ENCODE measurements at places on chromosomes 13 and 19.

- DNase-seq: no peak
Observed at GRCh38 chr19:57830071-57830602, at the start of gene ZNF587B. ZNF587B (plus strand) TSS chr19:57830299; CDS start chr19:57830529, 230 bp downstream.

- DNase-seq: no peak
Observed at GRCh38 chr13:24271601-24272451, 37.6 kb upstream of the C1QTNF9 start.

- DNase-seq: no peak
Observed at GRCh38 chr19:33000510-33000909, 28.5 kb downstream of the FAAP24 start.

DNA sequence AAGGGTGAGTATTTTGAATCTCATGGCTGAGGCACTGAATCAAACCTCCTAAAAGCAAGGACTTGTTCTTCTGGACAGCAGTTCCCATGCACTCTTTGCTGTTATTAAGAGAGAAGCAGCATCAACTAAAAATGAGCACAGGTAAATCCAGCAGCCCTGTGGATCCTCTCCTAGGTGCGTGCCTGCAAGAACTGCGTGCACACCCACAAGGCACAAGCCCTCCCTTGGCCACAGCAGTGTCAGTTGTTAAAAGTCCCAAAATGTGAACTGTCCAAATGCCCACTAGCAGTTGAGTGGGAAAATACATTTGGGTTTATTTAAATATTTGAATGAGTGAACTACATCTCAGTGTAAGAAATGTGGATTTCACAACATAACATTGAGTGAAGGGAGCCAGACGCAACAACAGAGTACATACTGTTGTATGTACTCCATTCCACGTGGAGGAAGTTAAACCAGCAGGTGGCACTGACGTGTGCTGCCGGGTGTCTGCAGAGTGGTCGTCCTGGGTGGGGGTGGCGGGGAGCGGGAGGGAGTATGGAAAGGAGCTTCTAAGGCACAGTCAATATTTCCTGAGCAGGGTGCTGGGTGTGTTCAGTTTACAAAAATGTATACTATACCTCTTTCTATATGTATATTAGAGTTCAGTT is 266.4 kb downstream of the NALCN start:
- no peak for DNase-seq

DNA sequence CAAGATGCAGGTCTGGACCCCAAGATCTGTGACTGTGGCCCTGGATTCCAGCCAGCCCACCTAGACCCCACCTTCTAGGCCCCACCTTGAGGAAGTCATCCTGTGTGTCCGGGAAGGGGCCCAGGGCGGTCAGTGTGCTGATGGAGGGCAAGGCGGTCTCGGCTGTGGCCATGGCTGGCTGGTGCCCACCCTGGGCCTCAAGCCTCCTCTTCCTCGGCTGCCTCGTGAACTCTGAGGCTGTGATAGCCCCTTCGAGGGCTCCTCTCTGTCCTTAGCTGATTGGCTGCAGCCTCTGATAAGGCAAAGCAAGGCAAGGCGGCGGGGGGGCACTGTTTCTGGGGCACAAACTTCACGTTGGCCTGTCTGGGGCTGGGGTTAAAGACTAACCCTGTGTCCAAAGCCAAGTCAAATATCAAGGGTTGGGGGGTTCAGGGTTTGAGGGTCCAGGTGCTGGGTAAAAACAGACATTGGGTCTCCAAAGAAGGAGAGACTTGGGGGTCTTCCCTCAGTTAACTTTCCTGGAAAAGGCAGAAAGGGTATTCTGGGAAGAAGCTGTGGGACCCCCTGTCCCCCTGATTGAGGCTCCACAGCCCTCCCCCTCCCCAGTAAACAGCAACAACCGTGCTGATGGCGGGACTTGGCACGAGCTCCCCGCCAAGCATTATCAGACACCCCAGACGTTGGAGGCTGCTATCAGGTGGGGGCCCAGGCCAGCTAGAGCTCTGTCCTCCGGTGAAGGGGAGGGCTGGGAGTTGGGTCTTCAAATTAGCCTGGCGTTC is at the start of gene KLF1:
TSS of gene KLF1 (minus strand) at position 233 of the 779 bp plus-strand sequence. CDS start at position 172, 61 bp downstream.
- no peak for DNase-seq

- DNase-seq: no peak
Observed at GRCh38 chr13:106821979-106822378, 254.0 kb upstream of the ARGLU1 start.

GRCh38 chr13:46176756-46177155 is 5.2 kb downstream of the LCP1 start:
- DNase-seq: no peak

- DNase-seq: no peak
Observed at GRCh38 chr19:49474542-49474924, 518 bp downstream of the FLT3LG start.

GRCh38 chr19:645912-646778 is 6.5 kb downstream of the FGF22 start:
- no peak for DNase-seq

DNA sequence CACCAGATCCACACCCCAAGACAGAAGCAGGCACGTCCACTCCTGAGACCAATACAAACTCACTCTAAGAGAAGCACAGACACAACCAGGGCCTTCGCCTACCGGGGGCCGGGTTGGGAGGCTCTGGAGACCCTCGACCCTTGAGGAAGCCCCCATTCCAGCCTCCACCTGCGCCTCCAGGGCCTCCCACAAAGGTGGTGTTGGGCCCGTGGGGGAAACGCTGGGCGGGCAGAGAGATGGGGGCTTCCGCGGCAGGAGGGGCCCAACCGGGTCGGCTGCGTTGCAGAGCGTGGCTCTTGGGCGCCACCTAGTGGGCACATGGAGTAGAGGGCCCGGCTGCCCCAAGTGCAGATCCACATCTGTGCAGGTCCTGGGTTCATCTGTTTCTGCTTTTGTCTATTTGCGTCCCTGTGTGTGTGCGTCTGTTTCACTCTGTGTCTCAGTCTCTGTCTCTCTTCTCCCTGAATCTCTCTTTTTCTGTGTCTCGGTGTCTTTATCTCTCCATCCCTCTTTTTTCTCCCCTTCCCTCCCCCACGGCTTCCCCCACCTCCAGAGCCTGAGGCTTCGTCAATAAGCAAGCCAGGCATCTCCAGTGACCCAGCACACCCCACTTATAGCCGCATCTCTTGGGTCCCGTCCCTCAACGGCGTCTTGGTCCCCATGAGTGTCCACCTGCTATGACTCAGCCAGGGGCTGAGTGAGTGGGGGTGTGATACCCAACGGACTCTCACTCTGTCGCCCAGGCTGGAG is 10.5 kb upstream of the TINCR start:
- DNase-seq: peak; percentile 50

- no peak for DNase-seq
Observed at GRCh38 chr19:42524943-42525342, 3.3 kb downstream of the CEACAM1 start.

DNA sequence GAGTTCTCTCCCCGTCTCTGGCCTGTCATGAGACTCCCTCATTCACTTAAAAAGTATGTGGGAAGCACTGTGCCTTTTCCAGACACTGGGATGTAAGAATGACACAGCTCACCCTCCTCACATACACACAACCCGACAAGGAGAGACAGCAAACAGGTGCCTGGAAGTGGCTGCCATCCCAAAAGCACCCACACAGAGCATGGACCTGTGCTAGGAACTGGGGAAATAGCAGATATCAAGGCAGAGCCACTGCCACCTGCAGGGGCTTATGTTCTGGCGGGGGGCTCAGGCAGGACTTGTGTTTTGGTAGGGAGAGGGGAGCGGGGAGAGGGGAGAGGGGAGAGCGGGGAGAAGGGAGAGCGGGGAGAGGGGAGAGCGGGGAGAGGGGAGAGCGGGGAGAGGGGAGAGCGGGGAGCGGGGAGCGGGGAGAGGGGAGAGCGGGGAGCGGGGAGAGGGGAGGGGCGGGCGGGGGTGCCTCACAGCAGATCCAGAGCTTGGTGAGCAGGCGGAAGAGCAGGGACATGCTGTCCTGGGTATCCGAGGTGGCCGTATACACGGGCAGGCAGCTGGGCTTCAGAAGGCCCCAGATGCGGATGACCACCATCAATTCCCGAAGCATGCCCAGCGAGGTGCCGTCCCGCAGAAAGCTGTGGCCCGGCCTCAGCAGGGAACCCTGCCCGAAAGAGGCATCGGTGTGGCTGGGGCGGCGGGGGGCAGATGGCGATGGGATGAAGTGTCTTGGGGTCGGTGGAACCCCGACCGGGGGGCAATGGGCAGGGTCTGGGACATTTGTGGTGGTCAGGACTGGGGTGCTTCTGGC is 12.2 kb downstream of the CFD start:
- no peak for DNase-seq

- DNase-seq: no peak
Observed at GRCh38 chr19:35240327-35240726, 8.5 kb upstream of the LSR start.

- DNase-seq: no peak
Observed at GRCh38 chr19:58317476-58318072, 9.2 kb upstream of the ZSCAN22 start.

DNA sequence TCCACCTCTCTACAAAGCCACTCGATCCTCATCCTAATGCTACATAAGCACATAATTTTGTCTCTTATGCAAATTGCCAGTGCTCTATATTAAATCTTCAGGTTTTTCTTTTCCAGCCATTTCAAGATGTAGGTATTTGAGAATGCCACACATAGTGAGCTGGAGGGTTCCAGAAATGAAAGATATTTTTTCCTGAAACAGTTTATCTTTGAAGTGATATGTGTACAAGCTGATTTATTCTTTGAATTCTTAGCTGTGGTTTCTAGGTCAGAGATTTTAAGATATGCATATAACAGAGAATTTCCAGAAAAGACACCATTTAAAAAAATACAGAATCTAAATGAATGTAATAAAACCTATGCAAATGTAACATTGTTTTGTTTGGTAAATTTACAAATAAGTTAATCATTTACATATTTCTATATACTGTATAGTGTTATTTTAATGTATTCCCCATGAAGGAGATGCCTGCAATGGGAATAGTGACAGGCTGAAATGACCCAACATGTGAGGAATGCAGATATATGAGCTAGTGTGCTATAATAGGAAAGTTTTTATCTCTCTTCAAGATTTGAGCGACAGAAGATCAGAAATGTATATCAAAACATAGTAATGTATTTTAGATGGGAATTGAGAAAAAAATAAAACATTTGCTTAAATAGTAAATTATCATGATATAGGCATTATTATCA is 570.2 kb downstream of the SLITRK1 start:
- DNase-seq: no peak

- no peak for DNase-seq
Observed at GRCh38 chr13:113591750-113592149, 7.2 kb downstream of the TFDP1 start.

DNA sequence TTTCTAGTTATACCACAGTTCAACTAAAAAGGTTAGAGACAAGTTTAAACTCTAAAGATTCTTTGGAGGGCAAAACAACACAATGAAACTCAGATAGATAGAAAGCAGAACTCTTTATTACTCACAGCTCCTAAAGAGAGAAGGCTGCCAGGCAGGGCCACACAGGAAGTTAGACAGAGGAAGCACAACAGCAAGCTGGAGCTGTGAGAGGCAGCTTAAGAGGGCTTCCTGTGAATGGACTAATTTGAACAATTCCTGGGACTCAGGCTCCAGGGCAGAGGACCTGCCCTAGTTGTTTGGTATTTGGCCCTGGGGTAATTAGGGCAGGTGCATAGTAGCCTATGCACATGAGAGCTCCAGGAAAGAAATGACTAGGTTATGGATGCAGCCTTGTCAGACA is 803.6 kb downstream of the DIAPH3 start:
- no peak for DNase-seq

DNA sequence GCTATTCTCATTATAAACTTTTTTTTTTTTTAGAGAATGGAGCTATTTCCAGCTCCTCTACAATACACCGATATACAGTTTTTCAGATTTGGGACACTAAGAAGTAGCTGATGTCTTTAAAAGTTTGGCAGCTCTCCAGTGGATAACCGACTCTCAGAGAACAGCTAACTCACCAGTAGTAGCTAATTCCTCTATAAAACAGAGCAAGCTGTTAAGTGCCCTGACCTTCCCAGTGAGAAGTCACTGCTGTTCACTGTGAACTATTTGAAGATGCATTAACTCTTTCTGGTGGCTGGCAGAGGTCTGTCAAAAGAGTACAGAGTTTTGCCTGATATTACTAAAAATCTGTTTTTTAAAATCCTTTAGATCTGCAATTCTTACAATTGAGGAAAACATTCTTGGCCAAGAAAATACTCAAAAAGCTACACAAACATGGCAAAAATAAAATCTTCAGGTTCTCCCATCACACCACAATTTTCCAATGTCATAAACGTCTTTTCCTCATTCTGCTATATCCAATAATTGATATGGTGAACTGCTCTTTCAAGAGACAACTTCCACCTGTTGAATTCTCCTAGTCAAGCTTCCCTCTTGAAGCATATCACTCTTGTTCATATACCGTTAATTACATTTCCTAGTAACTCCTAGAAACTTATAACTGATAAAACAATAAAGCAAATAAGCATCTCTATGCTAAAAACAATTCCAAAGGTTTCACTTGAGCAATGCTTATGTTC is 44.2 kb downstream of the TBC1D4 start:
- no peak for DNase-seq

- DNase-seq: no peak
Observed at GRCh38 chr19:13887018-13887436, 10.1 kb downstream of the NANOS3 start.

GRCh38 chr13:110047496-110047895 is 259.5 kb downstream of the COL4A1 start:
- no peak for DNase-seq

GRCh38 chr19:13864667-13865570 is 12.0 kb upstream of the NANOS3 start:
- no peak for DNase-seq

- DNase-seq: no peak
Observed at GRCh38 chr13:21544515-21544914, 59.5 kb downstream of the MICU2 start.

GRCh38 chr19:16849168-16849567 is 20.0 kb downstream of the SIN3B start:
- no peak for DNase-seq

- no peak for DNase-seq
Observed at GRCh38 chr19:31962561-31962996, 382.8 kb upstream of the ZNF507 start.

- DNase-seq: no peak
Observed at GRCh38 chr19:39183104-39183503, 13.7 kb upstream of the NCCRP1 start.

DNA sequence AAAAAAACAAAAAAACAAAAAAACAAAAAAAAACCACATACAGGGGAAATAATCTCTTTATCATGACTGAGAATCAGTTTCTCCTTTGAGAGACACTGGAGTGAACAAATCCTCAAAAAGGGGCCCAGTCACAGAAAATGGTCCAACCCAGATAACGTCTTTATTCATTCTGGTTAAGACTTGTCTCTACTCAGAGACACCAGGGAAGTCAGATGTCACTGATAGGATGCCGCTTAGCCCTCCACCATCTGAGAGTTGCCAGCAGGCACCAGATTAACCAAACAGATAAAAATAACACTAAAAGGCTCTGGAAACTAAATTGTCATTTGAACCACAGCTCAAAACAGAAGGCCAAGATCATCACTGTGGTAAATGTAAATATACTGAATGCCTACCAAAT is 1163.4 kb upstream of the ATXN8OS start:
- DNase-seq: no peak

GRCh38 chr13:90591927-90592268 is 755.6 kb upstream of the MIR17HG start:
- DNase-seq: no peak

GRCh38 chr13:26872525-26873385 is 112.2 kb upstream of the GPR12 start:
- peak; percentile 17 for DNase-seq

GRCh38 chr19:38737921-38738737 is 6.1 kb downstream of the CAPN12 start:
- DNase-seq: no peak

GRCh38 chr13:33205804-33206221 is 79.7 kb downstream of the STARD13 start:
- no peak for DNase-seq

- no peak for DNase-seq
Observed at GRCh38 chr19:4758082-4758481, 33.5 kb upstream of the FEM1A start.

Data from stimulated activated CD8-positive, alpha-beta memory T cell treated with anti-CD3 and anti-CD28 coated beads, Interleukin-2, amount 100 ng/mL, for 1 hour (primary cell).